Umbilical cord (tissue), 2 donors: ENCODE measurements at places on chromosomes 7 and 10.
A peak's percentile ranks its signal among the peaks of the same experiment; 100 is the strongest.

GRCh38 chr10:124270530-124271327 is 148.0 kb downstream of the OAT start:
- no peak for DNase-seq

DNA sequence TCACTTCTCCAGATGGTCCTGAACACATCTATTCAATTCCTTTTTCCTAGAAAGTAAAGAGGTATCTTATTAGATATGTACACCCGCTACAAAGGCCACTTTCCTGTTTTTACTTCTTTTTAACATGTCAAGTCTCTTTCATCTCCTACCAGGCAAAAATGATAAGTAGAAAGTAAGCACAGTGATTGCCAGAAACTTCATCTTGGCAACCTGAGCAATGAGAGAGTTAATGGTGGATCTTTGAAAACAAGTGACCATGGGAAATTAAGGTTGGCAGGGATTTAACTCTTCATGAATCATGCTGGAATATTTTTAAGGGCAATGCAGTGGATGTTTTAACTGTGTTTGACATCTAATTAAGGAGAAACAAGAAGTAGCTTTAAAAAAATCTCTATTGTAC is 2.7 kb downstream of the SEMA3A start:
- no peak for DNase-seq

DNA sequence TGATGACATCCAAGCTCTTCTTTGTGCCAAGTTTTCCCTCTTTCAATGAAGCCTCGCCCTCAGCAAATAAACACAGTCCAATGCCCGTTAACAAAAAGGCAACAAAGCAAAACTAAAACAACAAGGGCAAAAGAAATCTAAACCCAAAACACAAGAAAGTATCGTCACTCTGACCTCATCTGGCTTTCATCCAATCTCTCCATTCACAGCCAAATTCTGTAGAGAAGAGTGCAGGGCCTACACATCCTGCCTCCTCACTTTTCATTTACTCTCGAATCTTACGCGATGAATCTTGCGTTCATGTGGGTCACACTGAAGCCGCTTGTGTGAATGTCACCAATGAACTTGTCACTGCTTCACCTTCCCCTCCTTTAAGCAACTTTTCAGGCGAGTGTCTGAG is 15.9 kb upstream of the AKR1E2 start:
- DNase-seq = no peak

DNA sequence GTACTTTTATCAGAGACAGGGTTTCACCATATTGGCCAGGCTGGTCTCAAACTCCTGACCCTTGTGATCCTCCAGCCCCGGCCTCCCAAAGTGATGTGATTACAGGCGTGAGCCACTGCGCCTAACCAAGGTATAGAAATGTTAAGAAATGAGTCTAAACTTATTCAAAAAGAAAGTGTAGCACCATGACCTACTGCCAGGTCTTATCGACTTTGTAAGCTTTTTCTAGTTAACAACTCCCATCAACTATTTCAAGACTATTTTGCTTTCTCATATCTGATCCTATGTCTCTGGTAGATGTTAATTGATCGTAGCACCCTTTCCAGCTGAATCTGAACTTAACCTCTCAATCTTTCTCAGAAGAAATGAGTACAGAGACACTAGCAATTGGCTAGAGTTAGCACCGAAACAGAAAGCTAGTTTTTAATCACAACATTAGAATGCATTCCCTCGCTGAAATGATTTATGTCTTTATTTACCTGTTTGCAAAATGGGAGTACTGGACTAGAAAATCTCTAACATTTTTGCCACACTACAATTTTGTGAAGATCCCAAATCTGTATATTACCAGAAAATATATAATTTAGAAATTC is 114.0 kb upstream of the HGF start:
- DNase-seq = no peak

DNA sequence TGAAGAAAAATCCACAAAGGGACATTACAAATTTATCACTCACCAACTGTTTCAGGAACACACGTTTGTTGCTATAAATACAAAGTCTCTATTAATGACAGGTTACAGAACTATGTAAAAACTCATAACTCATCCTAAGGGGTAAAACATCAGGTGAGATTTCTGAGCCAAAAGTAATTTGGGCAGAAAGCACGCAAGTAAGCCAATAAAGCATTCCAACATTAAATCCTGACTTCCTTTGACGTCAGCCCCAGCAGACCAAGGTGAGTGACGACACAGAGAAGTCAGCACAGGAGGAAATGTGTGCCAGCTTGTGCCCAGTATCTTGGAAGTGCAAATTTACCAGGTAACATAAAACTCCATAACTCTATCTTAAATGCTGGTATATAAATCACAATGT is 45.7 kb downstream of the IMMP2L start:
- DNase-seq = peak; percentile 8

GRCh38 chr10:61899997-61900828 is 1.3 kb upstream of the ARID5B start:
- peak; percentile 78 for DNase-seq

- no peak for DNase-seq
Measured at GRCh38 chr7:28145090-28145626, 35.4 kb downstream of the JAZF1 start.

DNA sequence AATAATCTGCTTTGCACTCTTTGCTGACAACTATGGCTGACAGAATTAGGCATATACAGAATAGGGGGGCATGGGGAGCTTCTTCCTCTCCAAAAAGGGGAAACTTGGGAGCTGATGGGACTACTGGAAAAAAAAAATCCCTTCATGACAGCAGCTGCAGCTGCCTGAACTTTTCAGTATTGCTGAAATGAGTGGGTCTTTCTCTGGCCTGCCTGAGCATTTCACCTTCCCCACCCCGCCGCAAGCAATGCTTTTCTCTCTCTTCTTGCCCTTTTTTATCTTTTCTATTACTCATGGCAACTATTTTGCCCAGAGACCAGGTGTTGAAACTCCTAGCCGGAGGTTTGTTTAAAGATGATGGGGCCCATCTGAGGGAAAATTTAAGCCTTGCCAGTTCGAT is 244.9 kb downstream of the SEMA3D start:
- DNase-seq = no peak

DNA sequence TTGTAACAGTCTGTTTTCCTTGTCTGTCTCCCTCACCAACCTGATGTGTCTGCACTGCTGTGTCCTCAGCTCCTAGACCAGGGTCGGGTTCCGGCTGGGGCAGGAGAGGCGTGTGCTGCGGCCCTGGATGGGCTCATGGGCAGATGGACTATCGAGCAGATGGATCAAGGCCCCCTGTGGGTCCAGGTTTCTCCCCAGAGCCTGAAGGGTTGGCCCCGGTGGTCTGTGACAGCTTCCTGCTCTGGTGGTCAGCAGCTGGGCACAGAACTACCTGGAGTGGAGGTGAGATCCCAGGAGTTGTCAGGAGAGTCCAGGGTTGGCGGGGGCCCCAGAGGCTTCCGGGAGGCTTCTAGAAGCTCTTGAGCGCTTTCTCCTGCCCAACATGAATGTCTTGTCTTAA is 75.1 kb downstream of the GRK5 start:
- no peak for DNase-seq

- no peak for DNase-seq
Measured at GRCh38 chr7:54483523-54483922, 58.7 kb upstream of the VSTM2A start.

GRCh38 chr10:110414548-110415309 is 83.0 kb upstream of the DUSP5 start:
- DNase-seq = no peak

GRCh38 chr7:376306-377079 is 86.5 kb downstream of the FOXL3 start:
- peak; percentile 73 for DNase-seq

- no peak for DNase-seq
Measured at GRCh38 chr7:15336146-15336545, 225.7 kb downstream of the AGMO start.

- no peak for DNase-seq
Measured at GRCh38 chr10:95422233-95422632, 131.4 kb upstream of the PDLIM1 start.

- no peak for DNase-seq
Measured at GRCh38 chr10:127921075-127921752, 14.3 kb downstream of the PTPRE start.

- no peak for DNase-seq
Measured at GRCh38 chr7:40483630-40484029, 348.8 kb downstream of the SUGCT start.

DNA sequence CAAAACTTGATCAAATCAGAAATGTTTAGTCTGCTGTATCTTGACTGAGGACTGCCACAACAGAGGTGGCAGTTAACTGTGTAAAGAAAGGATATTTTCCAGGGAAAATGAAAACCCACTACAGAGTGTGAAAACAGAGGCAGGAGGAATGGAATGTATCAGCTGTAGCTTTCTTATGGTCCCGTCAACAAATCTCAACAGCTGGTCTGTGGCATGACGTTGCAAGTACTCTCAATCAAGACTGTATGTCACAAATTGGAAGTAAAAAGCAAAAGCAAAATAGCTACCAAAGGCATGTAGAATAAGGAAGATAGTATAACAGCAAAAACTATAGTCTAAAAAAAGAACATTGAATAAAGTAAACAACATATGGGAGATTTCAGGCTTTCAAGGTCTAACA is 123.5 kb downstream of the KMT2C start:
- no peak for DNase-seq

- no peak for DNase-seq
Measured at GRCh38 chr10:130799532-130799931, 512.0 kb downstream of the TCERG1L start.

DNA sequence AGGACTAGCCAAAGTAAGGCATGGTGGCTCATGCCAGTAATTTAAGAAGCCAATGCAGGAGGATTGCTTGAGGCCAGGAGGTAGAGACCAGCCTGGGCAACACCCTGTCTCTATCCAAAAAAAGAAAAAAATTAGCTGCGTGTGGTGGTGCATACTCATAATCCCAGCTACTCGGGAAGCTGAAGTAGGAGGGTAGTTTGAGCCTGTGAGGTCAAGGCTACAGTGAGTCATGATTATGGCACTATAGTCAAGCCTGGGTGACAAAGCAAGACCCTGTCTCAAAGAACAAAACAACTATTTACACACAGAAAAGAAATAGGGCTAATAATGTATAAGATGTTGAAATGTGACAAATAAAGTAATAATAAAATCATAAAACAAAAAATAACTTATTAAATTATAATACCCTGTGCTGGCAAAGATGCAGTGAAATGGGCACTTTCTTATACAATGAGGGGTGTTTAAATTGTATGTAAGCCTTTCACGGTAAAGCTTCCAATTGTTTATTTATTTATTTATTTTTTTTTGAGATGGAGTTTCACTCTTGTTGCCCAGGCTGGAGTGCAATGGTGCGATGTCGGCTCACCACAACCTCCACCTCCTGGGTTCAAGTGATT is 175.2 kb downstream of the TPST1 start:
- no peak for DNase-seq

GRCh38 chr10:49107887-49108267 is 7.4 kb downstream of the VSTM4 start:
- DNase-seq = no peak

- no peak for DNase-seq
Measured at GRCh38 chr10:124307591-124307990, 111.1 kb downstream of the OAT start.

GRCh38 chr7:29839302-29839701 is 33.0 kb downstream of the WIPF3 start:
- peak; percentile 63 for DNase-seq

DNA sequence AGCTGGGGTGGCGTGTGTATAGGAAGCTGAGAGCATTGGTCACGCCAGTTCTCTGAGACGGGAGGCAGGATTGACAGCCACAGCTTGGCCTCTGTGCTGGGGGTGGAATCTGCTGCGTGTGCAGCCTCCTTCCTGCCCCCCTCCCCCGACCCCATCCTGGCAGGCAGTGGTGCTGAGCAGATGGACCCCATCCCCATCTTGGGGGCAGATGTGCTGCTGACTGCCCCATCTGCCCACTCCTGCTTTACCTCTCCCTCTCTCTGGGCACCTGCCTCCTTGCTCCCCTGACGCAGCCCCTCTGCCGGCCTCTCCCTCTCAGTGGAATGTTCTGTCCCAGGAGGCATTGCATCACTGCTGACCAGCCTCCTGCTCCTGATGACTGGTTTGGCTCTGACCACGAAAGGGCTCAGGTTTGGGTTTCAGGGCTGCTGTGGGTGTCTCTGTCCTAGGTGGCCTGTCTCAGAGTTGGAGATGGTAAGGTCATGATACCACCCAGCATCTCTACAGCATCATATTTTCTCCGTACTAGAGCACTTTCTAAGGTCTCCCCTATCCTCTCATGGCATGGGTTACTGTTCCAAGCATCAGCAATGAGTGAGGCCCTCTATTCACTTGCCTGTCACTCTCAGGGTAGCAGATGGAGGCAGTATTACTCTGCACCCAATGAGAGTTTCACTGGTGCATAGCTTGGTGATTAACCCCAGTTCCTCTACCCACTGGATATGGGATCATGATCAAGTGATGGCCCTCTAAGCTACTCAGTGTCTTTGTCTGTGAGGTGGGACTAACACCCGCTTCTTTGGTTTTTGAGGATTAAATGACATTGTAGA is 81.9 kb downstream of the RBM20 start:
- DNase-seq = no peak

GRCh38 chr7:55070271-55070743 is 51.5 kb downstream of the EGFR start:
- no peak for DNase-seq

GRCh38 chr7:69889338-69889975 is 291.2 kb downstream of the AUTS2 start:
- DNase-seq = no peak

- no peak for DNase-seq
Measured at GRCh38 chr7:29953726-29954347, 35.8 kb downstream of the SCRN1 start.

DNA sequence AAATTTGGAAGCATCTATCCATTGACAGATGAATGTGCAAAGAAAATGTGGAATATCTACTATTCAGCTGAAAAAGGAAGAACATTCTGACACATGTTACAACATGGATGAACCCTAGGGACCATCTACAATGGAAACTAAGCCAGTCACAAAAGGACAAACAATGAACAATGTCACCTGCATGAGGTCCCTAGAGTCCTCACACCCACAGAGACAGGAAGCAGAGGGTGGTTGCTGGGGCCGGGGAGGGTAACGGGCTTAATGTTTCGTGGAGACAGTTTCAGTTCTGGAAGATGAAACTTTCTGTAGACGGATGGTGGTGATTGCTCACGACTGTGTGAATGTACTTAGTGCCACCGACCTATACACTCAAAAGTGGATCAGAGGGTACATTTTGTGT is 282.9 kb downstream of the ADARB2 start:
- DNase-seq = no peak

- no peak for DNase-seq
Measured at GRCh38 chr7:47526466-47526865, 55.4 kb downstream of the TNS3 start.

DNA sequence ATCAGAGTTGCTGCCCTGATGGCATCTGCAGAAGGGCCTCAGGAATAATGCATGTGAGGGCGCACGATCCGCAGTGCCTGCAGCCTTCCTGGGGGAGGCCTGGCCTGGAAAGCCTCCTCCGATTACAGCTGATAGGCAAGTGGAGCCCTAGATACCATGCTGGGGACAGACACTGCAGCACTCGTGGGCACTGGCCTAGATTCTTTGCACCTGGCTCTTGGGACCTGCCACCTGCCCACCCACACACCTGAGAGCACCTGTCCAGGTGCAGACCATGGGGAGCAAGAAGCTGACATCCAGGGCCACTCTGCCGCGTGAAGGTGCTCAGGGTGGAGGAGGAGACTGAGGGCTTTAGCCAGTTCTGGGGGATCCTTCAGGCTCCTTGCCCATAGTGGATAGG is 14.8 kb downstream of the YKT6 start:
- no peak for DNase-seq

GRCh38 chr7:42232275-42232674 is 4.7 kb downstream of the GLI3 start:
- DNase-seq = peak; percentile 90
